Ascending aorta (tissue), 2 donors: ENCODE measurements at places on chromosomes 2 and 18.

DNA sequence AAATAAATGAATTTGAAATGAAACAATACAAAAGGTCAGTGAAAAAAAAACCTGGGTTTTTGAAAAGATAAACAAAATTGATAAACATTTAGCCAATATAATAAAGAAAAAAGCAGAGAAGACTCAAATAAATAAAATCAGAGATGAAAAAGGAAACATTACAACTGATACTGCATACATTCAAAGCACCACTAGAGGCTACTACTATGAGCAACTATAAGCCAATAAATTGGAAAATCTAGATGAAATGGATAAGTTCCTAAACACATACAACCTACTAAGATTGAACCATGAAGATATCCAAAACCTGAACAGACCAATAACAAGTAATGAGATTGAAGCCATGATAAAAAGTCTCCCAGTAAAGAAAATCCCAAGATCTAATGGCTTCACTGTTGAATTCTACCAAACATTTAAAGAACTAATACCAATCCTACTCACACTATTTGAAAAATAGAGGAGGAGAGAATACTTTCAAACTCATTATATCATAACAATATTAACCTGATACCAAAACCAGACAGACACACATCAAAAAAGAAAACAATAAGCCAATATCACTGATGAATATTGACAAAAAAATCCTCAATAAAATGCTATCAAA, 80.8 kb upstream of the CERS6 start:
- DNase-seq = no peak

GRCh38 chr2:69807821-69808540, 21.5 kb upstream of the GMCL1 start:
- DNase-seq = no peak

GRCh38 chr2:129732630-129733026, 246.8 kb upstream of the RAB6C start:
- no peak for DNase-seq

DNA sequence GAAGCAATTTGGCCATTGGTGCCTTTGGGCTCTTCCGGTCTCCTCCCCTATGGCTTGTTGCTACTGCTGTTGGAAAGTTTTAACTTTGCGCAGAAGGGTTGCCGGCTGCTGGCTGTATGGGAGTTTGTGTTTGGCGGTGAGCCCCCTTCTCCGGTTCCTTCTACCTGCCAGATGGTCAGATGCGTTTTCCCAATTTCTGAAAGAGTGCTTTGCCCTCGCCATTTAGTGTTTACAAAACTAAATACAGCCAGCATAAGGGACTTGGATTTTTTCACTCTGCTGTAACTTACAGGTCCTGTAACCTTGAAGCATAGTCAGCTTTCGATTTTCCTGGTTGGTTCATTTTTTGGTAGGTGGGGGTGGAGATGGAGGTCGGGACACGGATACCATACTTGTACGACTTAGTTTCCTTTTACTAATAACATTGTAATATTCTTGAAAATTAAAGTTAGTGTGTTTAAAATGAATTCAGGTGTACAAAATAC, 604 bp downstream of the COQ10B start:
- peak; percentile 92 for DNase-seq

- DNase-seq = no peak
Observed at GRCh38 chr18:11802586-11802985, 48.6 kb upstream of the CHMP1B start.

- no peak for DNase-seq
Observed at GRCh38 chr2:81389203-81389602, 1084.7 kb upstream of the LRRTM1 start.

- no peak for DNase-seq
Observed at GRCh38 chr18:48428475-48429177, 19.4 kb upstream of the ZBTB7C start.

DNA sequence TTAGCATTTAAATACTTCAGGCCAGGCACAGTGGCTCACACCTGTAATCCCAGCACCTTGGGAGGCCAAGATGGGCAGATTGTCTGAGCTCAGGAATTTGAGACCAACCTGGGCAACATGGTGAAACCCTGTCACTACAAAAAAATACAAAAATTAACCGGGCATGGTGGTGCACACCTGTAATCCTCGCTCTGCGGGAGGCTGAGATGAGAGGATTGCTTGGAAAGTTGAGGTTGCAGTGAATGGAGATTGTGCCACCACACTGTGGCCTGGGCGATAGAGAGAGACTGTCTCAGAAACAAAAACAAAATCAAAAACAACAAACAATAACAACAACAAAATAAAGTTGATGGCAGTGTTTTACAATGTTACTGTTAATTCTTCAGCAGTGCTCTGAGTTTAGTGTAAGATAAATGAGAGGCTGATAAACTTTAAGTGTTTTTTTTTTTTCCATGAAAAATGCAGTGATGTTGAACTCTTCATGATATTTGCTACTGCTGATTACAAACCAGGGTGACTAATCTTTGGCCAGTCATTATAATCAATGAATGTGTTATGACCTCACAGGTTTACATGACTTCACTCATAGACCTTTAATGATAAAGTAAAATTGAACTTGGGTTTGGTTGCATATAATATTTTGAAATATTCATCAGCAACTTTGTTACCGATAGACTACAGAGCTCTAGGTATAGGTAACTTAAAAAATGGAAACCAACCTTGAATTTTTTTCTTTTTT, 2.5 kb downstream of the ITGAV start:
- DNase-seq = no peak

DNA sequence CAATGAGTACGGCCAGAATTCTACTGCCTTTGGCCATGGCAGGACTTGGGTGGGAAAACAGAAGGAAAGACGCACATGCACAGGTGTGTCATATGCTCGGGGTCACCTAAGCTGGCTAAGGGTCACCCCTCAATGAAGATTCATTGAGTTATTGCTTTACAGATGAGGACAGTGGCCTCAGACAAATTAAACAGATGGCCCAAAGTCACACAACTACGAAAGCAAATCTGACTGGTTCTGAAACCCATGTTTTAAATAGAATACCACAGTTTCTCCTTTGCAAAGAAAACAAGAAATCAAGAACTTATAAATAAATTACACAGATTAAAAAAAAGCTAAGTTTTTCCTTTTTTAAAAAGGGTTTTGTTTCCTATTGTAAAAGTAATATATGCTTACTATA, 70.5 kb downstream of the ID2 start:
- no peak for DNase-seq

DNA sequence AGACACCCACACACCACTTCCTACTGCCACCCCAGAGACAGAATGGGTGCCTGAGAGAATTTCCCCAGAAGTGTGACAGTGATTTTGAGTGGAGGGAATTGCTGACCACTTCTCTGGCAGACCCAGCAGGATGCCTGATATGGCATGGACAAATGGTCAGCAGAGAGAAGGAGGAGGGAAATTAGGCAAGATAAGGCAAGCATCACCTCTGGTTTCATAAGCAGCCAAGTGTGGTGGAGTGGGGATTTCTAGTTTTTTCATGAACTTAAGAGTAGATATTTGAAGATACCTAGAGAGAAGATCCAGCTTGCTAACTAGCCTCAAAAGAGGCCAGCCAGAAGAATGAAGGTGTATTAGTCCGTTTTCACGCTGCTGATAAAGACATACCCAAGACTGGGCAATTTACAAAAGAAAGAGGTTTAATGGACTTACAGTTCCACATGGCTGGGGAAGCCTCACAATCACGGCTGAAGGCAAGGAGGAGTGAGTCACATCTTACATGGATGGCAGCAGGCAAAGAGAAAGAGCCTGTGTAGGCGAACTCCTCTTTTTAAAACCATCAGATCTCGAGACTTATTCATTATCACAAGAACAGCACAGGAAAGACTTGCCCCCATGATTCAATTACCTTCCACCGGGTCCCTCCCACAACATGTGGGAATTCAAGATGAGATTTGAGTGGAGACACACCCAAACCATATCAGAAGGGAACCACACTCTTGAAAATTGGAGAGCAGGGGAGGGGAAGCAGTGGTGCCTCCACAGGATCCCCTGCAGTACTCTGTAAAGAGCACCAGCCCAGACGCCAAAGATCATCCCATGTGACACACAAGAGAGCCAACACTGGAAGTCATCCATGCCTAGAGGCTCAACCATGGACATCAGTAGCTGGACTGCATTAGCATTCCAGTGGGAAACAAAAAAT, 64.2 kb downstream of the RBM43 start:
- no peak for DNase-seq

DNA sequence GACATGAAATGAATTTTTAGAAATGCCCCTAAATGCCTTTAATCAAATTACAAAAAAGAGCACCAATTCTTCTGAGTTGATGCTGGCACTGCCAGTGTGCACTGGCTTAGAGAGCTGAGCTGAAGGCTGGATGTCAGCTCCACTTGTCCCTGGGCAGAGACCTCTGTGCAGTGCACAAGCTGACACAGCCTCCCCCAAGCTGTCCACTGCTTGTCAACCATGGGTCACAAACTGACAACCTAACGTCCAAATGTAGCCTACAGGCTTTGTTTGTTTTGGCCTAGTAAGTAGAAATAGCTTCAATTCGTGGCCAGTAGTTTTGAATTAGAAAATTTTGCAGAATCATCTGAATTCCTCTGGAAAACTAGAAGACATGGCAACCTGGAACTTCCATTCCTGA, 605.6 kb downstream of the DCC start:
- DNase-seq = no peak

- DNase-seq = no peak
Observed at GRCh38 chr2:204108781-204109295, 172.3 kb downstream of the ICOS start.

DNA sequence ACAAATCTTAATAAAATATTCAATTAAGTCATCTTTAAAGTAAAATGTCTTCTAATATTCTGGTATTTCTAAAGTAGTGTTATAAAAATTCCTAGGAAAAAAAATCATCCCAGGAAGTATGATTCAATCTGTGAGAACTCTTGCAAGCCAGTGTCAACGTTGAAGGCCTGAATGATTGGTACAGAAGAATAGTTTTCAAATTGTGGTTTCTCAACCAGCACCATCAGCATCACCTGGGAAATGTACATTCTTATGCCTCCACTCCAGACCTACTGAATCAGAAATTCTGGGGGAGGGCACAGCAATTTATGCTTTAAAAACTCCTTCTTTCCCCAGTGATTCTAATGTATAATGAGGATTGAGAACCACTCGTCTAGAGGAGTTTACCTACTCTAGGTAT, 62.3 kb upstream of the C2orf15 start:
- DNase-seq = no peak
